Activated CD8-positive, alpha-beta memory T cell treated with anti-CD3 and anti-CD28 coated beads for 48 hours (primary cell): ENCODE measurements at places on chromosomes 2 and 18.

GRCh38 chr18:50340078-50340477, 34.8 kb upstream of the SKA1 start:
- no peak for DNase-seq

DNA sequence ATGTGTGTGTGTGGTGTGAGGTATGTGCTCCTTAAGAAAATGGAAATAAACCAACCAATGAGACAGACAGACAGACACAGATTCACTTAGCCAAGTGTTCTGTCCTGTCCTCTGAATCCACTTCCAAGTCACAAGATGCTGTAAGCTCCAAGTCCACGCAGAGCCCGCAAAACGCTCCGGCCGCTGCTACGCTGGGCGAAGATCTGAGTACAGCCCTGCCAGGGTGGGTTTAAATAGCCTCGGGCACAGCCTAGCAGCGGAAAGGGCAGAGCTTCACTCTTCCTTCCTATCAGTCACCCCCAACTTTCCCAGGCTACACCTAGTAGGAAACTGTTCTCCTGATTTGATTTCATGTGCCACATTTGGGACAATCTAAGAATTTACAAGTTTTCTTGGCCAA, 121.2 kb upstream of the ANKRD30BL start:
- DNase-seq, result no peak

DNA sequence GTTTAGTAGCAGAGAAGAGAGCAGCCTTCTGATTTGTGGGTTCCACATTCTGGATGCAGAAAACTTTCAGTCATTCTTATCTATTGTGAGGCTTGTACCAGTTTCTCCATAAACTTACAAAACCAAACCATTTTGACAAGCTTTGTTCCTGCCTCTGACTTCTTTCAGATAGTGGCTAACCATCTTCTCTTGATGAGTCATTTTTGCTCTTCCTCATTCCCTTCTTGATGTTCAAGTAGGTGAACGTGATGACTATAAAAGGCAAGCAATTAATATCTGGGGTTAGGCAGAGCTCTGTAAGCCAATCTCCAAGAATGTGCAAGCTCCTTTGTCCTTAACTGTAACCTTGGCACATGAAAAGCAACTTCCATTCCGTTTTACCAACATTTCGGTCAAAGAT, 2083.1 kb upstream of the PIK3C3 start:
- DNase-seq, result no peak

DNA sequence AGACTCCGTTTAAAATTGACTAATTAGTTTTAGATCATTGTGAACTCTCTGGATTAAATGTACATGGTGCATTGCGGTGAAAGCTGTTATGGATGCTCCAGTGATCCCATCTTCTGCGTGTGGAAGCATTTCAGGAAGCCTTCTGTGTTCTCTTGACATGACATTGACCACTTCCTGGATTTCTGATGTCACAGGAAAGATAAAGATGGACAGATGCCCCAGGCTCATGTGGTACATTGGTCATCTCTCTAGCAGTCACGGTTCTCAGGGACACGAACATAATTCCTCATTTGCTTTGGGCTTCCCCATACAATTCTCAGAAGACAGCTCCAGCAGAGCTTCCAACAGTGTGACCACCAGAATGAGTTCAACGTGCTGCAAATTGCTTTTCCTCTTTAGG, 26.9 kb downstream of the AGAP1 start:
- DNase-seq, result no peak

- DNase-seq, result no peak
These were observed 74.2 kb upstream of the STK17B start for GRCh38 chr2:196245378-196246140.

DNA sequence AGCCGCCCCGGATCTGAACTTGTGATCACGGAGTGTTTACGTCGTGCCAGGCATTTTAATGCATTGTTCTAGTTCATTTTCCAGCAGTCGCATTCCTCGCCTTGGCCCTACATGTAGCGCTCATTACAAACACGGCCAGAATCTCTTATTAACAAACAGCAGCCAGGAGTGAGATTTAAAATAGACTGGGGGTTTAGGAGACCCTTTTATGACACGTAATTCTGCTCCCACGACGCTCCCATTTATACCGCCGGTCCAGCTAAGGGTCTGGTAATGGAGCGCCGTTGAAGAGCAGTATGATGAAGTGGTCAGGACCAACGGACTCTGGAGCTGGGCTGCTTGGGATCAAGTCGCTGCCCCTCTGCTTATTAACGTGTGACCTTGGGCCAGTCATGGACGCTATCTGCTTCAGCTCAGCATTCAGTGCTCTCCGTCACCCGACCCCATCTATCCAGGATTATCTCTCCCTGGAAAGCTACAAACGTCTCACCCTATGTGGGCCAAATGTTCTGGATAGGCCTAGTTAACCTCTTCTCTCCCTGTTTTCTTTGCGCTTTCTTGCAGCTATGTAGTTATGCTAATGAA, 745 bp downstream of the MSH2 start:
- DNase-seq, result no peak

DNA sequence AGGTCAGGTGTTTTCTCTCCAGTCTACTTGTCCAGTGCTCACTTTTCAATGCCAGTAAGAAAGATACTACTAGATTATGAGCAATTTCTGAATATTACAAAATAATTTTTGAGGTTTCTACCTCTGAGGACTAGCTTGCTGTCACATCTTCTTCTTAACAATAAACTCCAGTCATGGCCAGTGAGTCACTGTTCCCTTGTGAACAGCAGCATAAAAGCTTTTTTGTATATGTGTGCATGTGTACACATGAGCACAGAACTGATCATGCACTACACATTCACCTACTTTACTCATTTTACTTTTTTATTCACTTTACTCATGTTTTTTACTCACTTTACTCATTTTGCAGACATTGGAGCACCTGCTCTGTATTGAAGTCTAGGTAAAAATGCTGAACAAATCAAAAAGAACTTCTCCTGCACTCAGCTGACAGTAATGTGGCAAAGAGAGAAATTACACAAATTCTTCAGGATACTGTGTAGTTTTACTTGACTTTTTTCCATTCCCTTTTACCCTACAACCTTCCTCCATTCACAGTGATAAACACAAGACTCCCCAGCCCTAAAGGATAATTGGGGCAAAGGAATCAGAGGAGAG, 28.0 kb downstream of the ST6GAL2 start:
- DNase-seq, result no peak

DNA sequence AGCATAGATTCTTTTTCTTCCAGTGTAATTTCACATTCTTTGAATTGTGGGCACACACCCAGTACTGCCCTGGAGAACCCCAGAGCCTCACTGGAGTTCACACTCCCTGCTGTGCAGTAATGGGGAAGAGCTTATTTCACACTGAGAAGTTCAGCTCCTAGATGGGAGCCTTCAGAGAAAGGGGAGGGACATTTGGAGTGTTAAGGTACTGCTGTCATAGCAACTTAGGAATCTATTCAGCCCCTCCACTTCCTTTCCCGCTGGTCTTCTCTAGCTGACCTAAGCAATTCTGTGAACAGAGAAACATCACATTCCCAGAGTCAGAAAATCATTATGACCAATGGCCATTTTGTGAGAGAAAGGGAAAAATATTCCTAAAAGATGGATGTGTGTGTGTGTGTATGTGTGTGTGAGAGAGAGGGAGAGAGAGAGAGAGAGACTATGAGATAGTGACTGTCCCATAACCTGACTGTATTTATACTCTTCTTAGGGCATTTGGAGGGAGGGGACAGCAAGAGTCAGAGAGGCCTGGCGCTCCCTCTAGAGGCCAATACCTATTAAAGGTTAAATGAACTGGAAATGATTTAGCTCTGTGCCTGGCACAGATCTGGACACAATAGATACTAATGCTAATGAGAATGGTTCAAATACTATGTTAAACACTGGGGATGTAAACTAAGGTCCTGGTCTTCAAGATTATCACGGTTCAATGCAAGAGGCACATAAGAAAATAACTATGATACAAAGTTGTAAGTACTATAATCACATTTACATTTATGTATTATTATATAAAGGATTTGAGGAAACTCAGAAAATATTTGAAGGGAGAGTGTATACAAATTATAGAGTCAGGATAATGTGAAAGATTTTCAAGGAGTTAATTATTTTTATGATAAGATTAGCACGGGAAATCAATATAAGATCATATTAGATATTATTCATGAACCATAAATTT, 41.5 kb upstream of the RPE start:
- no peak for DNase-seq

GRCh38 chr2:70748002-70748784, 19.8 kb downstream of the ADD2 start:
- DNase-seq, result no peak

- no peak for DNase-seq
These were observed 114.7 kb upstream of the CAVIN2 start for GRCh38 chr2:191961556-191961955.

GRCh38 chr2:239222312-239222660, 178.5 kb downstream of the HDAC4 start:
- DNase-seq, result no peak

GRCh38 chr2:127379712-127380355, 7.9 kb downstream of the MAP3K2 start:
- DNase-seq, result no peak

- DNase-seq, result no peak
These were observed 423 bp upstream of the TTC27 start for GRCh38 chr2:32627441-32627813.

DNA sequence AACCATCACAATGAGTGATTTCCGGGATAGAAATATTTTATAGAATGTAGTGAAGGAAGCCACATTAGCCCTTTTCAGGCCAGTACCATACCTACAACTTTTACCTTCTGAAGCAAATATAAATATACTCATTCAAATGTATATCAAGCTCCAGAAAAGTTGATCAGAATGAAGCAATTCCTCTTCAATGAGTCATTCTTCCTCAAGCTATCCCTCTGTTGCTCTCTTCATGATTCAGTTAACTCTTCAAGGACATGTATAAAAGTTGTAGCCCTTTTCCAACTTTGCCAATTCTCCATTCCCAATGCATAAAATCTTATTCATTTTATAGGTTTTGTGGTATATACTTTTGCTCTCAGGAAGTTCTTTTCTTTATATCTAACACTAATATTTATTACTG, 242.1 kb upstream of the RGPD4 start:
- no peak for DNase-seq

DNA sequence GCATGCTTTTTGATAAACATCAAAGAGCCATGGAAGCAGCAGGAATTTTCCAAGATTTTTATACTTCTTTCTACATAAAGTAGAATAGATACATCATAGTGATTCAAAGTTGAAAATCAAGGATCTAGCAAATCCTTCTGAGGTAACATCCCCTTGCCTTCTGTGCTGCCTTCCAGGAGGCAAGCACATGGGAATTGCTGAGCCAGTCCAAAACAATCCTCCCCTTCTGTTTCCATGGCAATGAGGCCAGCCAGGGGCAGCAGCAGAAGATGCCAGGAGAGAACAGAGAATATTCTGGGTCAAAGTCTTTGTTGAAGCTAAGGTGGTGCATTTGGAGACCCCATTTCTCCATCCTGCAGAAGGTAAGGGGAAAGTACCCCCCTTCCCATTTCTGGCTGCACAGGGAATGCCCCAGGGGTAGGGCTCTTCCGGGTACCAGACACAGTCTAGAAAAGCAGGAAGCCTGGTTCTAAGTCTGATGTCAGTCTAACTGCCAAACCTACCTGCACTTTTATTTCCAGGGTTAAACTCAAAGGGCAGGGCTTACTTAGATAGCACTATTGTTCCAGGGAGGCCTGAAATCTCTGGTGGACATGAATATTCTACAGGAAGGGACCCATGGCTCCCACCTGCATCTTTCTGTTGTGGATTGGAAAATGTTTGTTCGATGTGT, 22.1 kb downstream of the CENPA start:
- no peak for DNase-seq

GRCh38 chr18:49305688-49306336, 154.6 kb downstream of the DYM start:
- DNase-seq, result no peak

- DNase-seq, result no peak
These were observed 63.1 kb downstream of the UNC80 start for GRCh38 chr2:209834767-209835166.

DNA sequence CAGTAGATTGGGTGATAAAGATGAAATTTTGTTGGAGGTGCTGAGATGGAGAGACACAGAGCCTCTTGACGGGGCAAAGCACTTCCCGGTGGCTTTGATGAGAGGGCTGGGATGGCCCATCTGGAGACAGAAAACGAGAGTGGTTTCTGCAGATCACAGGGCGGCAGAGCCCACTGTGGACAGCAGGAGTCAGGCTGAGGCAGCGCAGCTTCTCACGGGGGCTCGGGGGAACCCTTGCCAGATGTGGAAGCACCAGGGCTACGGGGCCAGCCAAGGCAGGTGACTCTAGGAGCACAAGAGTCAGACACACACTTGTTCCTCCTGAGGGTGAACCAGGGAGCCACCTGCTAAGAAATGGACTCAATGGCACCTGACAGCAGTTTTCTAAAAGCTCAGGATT, 78.5 kb downstream of the TPO start:
- DNase-seq, result no peak

DNA sequence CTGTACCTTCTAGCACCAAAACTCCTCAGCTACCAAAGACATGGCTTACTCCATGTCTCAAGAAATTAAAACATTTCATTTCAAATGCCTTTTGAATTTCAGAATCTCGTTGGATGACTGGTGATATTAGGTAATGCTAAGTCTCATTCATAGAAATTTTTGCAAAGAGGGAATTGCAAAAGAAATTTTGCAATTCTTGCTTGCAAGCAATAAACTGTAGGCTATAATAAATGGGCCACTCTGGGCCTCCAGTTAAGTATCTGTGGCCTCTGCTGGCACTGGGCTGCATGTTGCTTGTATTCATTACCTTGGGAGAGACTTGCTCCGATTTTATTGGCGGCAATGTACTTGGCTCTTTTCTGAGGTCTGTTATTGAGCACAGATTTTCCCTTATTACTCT, 2.8 kb upstream of the LCLAT1 start:
- no peak for DNase-seq

GRCh38 chr18:12021077-12021476, 39.8 kb downstream of the IMPA2 start:
- DNase-seq, result no peak

DNA sequence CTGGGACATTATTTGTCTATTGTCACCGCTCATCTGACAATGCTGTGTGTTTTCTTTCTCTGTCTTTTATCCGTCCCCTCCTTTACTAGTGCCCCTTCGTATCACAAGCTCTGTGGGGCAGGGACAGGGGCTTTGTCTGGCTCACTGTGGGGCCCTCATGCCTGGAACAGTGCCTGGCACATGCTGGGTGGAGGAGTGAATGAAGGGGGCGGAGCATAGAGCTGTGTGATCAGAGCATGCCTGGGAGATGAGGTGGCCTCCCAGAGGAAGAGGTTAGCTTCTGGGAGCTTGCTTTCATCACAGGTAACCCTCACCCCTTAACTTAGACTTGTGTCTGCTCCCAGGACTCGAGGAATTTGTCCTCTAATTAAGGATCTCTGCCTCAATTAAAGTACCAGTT, 16.4 kb downstream of the MTCL1 start:
- no peak for DNase-seq

GRCh38 chr2:171083451-171083850, 77.2 kb downstream of the TLK1 start:
- DNase-seq, result no peak
